ENCODE measurements at places on chromosomes 5 and 9.

DNA sequence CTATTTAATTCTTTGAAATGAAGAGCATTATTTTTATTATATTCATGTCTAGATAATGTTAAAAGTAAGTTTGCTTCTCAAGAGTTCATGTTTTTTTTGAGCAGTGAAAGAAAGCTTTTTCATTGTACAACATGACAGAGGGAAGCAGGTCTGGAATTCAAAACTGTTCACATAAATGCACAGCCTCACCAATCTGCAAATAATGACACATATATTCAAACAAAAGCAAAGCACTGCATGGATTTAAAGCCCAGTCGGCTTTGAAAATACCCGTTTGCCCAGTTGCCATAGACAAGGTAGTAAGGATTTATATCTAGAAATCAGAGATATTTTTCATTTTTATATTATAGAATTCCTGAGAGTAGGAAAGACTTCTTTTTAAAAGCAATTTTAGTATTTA lies 201.8 kb downstream of the CD180 start:
- no peak for DNase-seq

DNA sequence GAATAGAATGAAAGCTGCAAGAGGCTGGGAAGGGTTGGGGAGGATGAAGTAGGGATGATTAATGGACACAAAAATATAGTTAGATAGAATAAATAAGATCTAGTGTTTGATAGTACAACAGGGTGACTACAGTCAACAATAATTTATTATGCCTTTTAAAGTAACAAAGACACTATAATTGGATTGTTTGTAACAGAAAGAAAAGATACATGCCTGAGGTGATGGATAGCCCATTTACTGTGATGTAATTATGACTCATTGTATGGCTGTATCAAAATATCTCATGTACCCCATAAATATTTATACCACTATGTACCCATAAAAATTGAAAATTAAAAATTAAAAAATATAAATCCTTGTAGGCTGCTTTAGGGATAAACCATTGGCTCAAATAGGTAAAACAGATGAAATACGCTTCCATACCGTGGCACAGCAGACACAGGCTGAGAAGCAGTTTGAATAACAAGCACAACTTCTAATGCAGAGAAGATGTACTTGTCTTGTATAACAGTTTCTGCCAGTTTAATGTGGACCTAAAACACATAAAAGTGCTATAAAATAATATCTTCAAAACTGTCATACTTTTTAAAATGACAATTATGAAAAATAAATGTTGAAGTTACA lies 34.9 kb downstream of the APBA1 start:
- DNase-seq: no peak

GRCh38 chr9:114382699-114383520 lies 4.9 kb downstream of the AKNA start:
- DNase-seq: peak; percentile 46

DNA sequence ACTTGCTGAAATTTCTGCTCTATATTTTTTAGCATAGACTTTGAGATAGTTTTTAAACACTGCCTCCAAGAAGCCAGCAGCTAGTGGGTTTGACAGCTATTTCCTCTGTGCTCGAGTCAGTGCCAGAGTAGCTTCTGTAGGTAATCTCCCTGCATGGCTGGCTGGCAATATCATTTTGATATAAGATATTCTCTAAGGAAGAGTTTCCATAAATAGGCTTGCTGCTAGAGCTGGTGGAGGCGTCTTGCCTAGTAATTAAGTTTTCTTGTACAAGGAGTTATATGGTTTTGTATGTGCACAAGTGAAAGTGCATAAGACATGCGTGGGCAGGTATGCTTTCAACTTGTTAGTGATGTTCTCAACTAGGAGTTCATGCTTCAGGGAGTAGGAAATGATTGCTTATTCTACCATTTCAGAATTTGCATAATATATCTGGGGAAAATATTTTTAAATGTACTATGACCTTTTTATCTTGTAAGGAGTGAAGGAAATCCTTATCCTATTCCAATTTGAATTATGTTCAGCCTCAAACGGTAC lies 74.1 kb upstream of the CCL21 start:
- no peak for DNase-seq

GRCh38 chr5:75672616-75673015 lies 44.6 kb downstream of the POC5 start:
- DNase-seq: no peak

DNA sequence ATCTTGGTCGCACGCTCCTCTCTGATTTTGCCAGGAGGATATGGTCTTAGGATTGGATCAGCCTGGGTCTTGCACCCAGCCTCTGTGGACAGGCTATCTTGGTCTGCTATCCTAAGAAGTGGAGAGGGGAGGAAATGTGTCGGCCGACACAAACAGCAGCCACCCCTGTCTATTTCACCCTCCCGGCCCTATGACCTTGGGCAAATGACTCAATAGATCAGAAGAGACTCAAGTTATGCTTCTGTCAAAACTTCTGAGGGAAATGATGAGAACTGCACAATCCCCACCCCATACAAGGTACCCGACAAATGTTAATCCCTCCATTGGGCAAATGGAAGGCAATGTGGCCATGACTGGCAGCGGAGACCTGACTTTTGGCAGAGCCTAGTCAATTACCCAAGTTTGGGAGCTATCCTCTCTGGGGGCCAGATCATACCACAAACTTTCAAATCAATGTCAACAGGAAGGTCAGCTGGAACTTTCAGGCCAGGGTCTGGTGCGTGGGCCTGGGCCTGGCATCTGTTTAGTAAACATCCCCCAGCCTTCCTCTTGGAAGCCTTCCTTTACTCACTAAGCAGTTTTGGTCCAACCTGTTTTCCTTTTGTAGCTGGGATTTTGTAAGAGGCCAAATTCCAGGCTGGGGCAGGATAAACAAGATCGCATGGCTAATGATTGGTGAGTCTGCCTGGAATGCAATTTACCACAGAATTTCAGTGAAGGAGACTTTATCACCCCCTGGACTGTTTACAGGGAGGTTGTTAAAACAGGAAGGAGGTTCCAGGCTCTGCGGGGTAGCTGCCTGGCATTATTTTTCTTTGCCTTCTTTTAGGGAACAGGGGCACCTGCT lies 64.2 kb upstream of the CPEB4 start:
- peak; percentile 48 for DNase-seq

DNA sequence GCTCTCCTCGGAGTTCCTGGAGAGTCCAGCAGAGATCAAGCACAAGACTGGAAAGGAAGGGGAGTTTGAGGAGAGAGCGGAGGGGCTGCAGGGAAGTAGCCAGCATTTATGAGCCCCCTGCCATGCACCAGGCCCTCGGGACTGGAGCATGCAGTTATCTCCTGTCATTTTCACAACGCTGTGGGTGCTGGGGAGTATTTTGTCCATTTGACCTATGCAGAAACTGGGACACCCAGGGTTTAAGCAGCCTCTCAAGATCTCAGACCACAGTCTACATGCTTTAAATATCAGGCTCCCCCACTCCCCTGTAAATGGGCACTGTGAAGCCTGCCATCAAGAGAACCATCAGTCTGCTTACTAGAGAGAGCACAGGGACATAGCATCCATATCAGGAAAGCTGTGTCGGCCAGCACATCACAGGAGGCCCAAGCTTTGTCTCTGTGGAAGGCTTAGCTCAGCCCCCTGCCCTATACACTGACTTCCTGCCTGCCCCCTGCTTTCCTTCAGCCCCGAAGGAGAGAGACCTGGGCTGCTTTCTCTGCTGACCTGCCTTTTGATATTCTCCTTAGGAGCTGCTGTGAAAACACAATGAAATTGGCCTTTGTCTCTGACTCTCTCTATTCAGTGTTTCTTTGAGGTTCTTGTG lies 7.3 kb downstream of the FOXI1 start:
- no peak for DNase-seq

DNA sequence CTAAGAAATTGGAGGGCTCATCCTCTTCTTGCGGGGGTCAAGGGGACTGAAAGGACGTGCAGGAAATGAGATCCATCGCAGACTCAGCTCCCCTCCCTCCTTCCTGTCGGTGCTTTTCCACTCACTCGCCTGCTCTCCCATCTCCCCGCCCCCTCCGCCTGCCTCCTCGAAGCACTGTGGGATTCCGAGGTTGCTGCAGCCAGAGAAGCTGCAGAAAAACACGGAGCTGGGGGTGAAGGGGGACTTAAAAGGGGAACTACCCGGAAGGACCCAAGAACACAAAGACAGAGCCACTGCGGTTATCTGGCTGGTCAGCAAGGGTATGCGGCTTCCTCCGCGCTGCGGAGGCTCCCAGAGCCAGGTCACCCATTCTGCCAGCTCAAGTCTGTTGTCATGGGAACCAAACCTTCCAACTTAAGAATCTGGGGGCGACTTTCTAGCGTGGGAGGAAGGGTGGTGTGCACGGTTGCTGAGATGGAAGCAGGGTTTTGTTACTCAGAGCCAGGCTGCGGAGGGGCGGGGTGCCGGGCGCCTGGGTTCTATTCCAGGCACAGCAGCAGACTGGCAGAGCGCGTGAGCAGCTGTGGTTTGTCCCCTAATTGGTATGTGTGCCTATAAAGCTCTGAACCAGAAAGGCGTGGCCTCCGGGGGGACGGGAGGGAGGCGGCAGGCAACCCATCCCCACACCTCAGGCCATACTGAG lies 24.9 kb downstream of the PCDHGC5 start:
- DNase-seq: peak; percentile 71

DNA sequence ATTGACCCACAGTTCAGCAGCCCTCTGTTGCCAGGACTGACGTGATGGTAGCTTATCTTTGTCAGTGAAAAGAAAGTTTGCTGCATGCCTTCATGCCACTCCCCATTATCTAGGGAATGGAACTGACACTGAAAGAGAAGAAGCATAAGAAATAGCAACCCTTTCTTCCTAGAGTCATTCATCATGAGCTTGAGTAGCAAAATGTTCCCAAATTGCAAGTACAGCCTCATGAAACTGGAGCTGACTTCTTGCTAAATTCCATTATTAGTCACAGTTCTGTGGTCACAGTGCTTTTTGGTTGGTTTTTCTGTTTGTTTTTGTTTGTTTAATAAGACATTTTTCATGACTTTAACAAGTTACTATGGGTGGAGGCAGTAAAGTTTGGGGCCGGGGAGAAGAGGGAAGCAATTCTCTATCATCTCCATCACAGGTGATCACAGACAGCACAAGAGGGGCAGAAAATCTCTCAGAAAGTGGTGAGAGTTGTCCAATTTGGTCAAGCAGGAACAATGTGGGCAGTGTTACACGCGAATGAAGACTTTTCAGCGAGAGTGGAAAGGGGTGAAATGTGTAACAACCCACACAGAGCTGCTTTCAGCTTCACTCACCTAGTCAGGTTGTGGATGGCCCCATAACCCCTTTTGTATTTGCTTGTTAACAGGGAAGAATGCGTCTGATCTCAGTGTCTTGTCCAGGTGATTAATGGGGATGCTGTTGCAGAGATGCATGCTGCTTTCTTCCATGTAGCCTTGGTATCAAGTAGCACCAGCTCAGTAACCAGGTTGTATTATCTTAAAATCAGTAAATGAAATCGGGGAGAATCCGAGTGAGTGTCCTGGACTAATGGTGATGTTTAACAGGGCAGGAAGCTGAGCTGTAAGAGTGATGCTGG lies 440.4 kb downstream of the DMRT2 start:
- no peak for DNase-seq
